ENCODE measurements at places on chromosomes 16 and 17.

DNA sequence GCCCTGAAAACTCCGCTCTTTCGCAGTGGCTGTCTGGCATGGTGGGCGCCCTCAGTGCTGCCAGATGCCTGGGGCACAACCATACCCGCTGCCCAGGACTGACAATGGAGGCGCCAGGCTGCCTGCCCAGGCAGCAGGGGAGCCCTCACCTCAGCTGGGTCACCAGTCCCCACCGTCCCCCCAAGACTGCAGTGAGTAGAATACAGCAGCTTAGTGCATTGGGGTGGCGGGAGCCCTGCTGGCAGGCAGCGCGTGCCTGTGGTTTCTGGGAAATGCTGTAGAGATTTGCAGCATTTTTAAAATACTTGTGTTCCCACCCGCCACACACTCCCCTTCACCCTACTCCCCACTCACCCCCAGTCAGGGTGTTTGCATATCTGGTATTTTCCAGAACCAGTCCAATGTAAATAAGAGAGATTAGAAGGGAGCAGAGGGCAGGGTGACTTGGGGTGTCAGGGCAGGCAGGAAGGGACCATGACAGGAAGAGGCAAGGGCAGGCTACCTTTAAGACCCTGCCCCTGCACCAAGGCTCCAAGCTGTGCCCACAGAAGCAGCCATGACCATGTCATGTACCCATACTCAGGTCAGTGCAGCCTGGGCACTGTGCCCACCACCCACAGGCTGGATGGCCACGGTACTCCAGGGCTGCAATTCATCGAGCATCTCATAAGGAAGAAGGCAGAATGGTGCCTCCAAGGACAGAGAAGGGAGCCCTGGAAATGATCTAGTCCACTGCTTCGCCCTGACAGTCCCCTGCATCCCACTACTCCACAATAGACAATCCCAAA is 21.5 kb downstream of the MYO18A start:
- H3K36me3 ChIP-seq = no peaks in the 10 kb centered on the region
- H3K27ac ChIP-seq = peak overlapping the region; percentile 42
- DNase-seq = no peak
- no peak overlapping the region for H3K4me3 ChIP-seq

DNA sequence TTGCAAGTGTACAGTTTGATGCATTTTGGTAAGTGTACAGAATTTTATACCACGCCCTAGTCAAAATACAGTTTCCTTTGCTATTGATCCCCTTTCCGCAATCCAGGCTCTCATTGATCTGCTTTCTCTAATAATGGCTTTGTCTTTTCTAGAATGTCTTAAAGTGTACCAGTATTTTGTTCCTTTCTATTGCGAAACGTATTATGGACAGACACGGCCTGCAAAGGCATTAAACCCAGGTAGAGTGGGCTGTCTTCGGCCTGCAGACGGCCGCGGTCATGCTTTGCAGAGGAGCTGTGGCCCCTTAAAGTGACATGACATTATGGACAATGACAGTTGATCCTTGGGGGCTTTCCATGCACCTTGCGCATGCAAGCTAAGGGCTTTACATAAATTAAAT is 15.9 kb upstream of the HSBP1 start:
- peaks cover 4% of the 10 kb centered on the region for H3K36me3 ChIP-seq
- no peaks in the 10 kb centered on the region for H3K27me3 ChIP-seq
- H3K4me3 ChIP-seq = no peak overlapping the region
- no peaks in the 10 kb centered on the region for H3K4me1 ChIP-seq
- H3K27ac ChIP-seq = no peak overlapping the region
- DNase-seq = no peak

- no peaks in the 10 kb centered on the region for H3K4me1 ChIP-seq
- no peak overlapping the region for H3K4me3 ChIP-seq
- no peak for DNase-seq
- H3K27ac ChIP-seq = no peak overlapping the region
- no peaks in the 10 kb centered on the region for H3K36me3 ChIP-seq
- H3K27me3 ChIP-seq = no peaks in the 10 kb centered on the region
Observed at GRCh38 chr17:51430591-51430990, 170.2 kb downstream of the UTP18 start.

DNA sequence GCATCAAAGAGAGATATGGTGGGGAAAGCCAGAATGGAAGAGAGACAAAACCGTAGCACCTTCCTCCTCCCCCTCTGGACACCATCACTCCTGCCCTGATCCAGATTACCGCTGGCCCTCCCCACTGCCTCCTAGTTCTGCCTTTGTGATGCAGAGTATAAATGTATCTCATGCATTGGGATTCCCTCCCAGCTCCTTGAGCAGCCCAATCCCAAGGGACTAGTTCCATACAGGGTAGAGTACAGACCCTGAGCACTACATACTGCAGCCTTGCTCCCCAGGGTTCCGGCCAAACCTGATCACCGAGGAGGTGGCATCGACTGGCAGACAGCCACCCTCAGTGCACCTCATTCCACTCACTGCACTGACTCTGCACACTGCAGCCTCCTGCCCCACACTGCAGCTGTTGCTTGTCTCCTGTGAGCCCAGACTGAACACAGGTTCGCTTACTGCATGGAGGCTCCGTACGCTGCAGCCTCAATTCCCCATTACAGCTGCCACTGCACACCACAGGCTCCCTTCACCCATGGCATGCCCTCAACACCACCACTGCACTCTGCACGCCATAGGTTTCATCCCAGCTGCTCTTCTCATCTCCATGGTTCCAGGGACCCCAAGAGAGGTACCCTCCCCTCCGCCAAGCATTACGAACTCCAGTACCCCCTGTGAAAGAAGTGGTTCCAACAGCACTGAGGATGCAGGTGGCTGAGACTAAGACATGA is 1.7 kb upstream of the THRA start:
- peaks cover 47% of the 10 kb centered on the region for H3K4me1 ChIP-seq
- DNase-seq = no peak
- H3K27me3 ChIP-seq = no peaks in the 10 kb centered on the region
- H3K36me3 ChIP-seq = no peaks in the 10 kb centered on the region
- peak overlapping the region; percentile 81 for H3K27ac ChIP-seq

GRCh38 chr16:52906281-52906680 is 146.4 kb downstream of the CHD9NB start:
- DNase-seq = no peak
- H3K27ac ChIP-seq = no peak overlapping the region
- no peaks in the 10 kb centered on the region for H3K27me3 ChIP-seq
- no peaks in the 10 kb centered on the region for H3K36me3 ChIP-seq
- H3K4me3 ChIP-seq = no peak overlapping the region

DNA sequence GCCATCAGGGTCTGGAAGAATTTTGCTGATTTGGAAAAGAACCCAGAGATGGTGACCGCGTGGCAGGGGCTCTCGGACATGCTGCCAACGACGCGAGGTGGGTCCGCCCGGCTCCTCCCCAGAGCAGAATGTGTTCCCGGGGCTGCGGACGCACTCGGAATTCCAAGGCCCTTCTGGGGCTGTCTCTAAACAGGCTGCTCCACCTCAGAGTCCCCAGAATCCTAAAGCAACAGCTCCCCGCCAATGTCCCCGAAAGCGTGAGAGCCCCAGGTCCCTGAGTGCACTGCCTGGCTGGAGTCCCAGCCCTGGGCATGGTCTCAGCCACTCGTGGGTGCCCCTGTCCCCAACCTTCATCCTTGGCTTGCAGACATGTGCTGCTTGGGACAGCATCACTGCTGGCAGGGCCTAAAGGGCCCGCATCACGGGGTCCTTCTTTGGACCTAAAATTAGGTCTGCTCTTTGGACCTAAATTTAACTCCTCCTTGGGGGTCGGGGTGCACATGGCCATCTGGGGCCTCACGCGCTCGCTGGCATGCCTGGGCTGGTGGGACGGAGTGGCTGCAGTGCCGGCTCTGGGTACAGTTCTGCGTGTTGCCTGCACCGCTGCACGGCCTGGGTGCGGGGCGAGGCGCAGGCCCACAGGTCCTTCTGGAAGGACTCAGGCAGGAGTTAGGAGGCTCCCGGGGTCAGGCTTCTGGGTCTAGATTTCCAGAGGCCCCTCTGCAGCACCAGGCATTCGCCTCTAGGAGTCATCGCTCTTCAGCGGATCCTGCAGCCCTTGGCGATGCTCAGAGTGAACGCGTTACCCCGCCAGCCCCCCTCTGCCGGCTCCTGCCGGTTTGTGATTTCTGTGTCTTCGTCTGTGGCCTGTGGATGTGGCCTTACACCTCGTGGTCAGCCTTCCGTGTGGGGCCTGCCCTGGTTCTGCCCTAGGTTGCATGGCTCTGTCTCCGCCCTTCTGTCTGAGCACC is 41.9 kb upstream of the CHMP6 start:
- no peak for DNase-seq
- no peak overlapping the region for H3K4me3 ChIP-seq
- no peak overlapping the region for H3K27ac ChIP-seq
- no peaks in the 10 kb centered on the region for H3K36me3 ChIP-seq
- H3K27me3 ChIP-seq = no peaks in the 10 kb centered on the region

DNA sequence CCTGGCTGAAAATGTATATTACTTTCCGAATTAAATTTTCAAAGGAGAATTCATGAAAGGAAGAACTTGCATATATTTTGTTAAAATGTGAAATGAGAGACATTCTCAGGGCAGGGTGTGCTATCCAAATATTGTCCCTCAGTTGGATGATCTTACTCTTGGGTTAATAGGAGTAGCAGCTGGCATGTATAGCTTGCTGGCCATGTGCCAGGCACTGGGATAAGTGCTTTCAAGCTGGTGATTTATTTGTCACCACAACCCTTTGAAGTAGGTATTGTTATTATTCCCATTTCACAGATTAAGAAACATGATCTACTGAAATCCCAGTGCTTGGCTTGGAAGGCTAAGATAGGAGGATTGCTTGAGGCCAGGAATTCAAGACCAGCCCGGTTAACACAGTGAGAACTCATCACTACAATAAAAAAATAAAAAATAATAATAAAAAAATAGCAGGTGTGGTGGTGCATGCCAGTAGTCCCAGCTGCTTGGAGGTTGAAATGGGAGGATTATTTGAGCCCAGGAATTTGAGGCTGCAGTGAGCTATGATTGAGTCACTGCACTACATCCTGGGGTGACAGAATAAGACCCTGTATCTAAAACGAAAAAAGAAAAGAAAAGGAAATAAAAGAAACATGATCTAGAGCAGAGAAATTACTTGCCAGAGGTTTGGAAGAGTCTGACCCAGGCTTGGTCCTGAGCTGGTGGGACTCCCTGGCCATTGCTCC is 11.6 kb upstream of the MPHOSPH6 start:
- no peak for DNase-seq
- no peaks in the 10 kb centered on the region for H3K27me3 ChIP-seq
- no peaks in the 10 kb centered on the region for H3K4me1 ChIP-seq

- H3K27ac ChIP-seq = no peak overlapping the region
- H3K27me3 ChIP-seq = no peaks in the 10 kb centered on the region
- DNase-seq = no peak
Observed at GRCh38 chr17:35155246-35155645, 7.6 kb downstream of the UNC45B start.

- no peak overlapping the region for H3K4me3 ChIP-seq
- no peaks in the 10 kb centered on the region for H3K4me1 ChIP-seq
- H3K27ac ChIP-seq = no peak overlapping the region
- H3K27me3 ChIP-seq = no peaks in the 10 kb centered on the region
- no peak for DNase-seq
- no peaks in the 10 kb centered on the region for H3K36me3 ChIP-seq
Observed at GRCh38 chr17:72997559-72997958, 94.9 kb downstream of the SLC39A11 start.

Measured in vagina (tissue), 2 donors.